ENCODE measurements at places on chromosomes 4 and X.
A peak's percentile ranks its signal among the peaks of the same experiment; 100 is the strongest.

DNA sequence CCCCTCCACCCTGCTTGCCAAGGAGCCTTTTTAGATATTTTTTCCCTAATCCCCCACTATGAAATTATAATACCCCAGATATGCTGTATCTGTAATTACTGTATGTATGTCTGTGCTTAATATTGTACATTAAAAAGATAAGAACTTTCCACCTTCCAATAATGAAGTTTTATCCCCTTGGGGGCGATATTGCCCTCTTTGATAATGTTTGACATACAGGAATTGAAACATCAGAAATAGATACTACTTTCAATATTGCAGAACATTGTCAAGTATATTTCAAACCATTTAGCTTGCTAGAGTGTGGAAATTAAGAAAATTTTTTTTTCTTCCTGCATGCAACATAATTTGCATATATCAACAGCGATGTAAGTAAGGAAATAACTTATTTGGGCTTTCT, 58.9 kb downstream of the NAF1 start:
- DNase-seq = no peak

DNA sequence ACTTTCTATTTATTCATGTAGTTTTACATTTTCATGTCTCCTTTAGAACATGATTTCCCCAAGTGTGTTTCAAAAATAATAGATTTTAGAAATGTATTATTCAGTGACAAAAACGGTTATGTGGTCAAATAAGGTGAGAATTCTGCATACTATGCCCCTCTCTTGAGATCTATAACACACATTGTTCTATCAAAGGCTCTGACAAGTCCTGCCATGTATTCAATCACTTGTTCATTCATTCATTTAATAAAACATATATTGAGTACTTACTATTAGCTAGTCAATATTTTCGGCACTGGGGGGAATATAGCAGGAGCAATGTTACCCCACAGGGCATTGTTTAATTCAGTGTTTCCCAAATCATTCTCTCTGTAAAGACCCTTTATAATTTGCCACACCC, 58.4 kb upstream of the FGF13 start:
- DNase-seq = no peak

- DNase-seq = no peak
Observed at GRCh38 chrX:69615342-69615741, 571 bp upstream of the EDA start.

DNA sequence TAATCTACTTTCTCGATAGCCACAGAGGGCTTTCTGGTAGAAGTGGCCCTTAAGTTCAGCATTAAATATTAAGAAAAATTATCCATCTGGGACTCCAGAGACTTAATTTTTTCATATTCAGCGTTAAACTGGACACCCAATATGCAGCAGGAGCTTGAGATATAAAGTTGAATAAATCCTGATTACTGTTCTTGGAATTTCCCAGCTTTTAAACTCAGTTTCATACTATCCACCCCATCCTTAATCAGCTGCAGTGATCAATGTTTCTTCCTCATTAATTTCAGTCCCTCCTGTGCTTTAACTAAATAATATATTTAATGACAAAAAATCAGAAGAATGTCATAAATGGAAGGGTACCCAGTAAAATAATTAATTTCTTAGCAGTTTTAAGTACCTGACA, 3.6 kb upstream of the FBXL5 start:
- no peak for DNase-seq

GRCh38 chrX:17706676-17707075, 30.6 kb upstream of the SCML1 start:
- DNase-seq = no peak

- DNase-seq = no peak
Observed at GRCh38 chrX:113728937-113729336, 854.9 kb upstream of the HTR2C start.

GRCh38 chr4:119053245-119053644, 82.4 kb upstream of the MYOZ2 start:
- DNase-seq = no peak

DNA sequence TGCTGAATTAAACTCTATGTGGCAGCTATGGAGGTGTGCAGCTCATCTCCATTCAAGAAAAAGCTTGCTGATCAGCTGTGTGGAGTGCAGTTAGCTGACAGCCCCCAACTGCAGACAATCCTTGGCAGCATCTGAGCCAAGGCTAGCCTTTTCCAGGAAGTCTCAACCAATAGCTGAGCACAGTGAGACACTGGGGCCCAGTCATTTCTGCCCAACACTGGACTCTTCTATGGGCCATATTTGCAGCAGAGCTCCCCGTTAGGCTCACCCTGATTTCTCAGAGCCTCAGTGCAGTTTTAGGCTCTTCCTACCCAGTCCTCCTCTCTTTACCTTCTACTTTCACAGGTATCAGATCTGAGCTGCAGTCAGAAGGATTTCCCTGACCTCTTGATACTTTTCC, 12.9 kb downstream of the DDX53 start:
- DNase-seq = no peak

GRCh38 chrX:150736475-150736874, 43.3 kb downstream of the MTMR1 start:
- DNase-seq = no peak

GRCh38 chr4:123643691-123644090, 247.1 kb downstream of the SPRY1 start:
- no peak for DNase-seq

DNA sequence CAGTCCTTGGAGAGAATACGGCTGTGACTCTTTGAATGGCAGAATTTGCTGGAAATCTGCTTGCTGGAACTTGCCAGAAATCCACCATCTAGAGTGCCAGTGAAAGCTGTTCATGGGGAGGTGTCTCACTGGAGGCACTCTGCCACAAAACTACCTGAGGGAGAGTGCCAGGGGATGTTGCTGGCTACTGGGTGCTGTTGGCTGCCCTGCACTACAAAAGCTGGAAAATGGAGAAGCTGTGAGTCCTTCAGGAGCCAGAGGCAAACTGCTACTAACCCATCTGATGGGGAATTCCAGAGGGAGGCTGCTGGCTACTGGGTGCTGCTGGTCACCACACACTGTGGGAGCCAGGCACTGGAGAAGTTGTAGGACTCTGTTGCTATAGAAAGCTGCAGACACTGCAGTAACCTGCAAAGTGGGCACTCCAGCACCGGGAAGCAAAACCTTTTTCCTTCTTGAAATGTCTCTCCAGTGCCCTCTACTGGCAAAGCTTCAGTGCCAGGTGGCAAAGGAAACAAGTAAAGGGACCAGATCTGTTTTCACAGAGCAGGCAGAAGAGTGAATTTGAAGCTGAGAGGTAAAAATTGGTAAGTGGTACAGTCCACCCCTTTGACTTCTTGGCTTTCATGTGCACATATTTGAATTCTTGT, 47.8 kb upstream of the HSD17B10 start:
- no peak for DNase-seq

- DNase-seq = no peak
Observed at GRCh38 chr4:46016306-46016705, 107.5 kb downstream of the GABRG1 start.

DNA sequence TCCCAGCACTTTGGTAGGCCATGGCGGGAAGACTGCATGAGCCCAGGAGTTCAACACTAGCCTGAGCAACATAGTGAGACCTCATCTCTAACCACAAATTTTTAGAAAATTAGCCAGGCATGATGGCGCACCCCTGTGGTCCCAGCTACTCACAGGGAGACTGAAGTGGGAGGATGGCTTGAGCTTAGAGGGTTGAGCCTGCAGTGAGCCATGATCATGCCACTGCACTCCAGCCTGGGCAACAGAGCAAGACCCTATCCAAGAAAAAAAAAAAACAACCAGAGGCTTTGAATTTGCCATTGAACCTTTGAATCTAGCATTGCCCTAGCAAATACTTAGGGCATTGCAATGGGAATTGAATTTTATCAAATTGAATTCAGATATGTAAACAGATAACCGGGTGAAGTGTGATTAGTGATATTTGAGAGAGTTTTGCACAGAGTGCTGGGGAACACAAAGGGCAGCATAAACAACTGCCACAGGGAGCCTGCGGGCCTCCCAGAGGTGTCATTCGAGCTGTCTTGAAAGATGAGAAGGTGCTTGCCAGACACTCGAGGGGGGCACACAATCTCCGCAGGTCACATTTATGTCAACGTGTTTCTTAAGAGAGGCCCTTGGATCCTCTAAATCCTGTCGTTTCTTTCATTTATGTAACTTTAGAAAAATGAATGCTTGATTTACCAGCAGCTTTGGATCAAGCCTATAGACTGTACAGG, 200.3 kb downstream of the AASDH start:
- DNase-seq = no peak

DNA sequence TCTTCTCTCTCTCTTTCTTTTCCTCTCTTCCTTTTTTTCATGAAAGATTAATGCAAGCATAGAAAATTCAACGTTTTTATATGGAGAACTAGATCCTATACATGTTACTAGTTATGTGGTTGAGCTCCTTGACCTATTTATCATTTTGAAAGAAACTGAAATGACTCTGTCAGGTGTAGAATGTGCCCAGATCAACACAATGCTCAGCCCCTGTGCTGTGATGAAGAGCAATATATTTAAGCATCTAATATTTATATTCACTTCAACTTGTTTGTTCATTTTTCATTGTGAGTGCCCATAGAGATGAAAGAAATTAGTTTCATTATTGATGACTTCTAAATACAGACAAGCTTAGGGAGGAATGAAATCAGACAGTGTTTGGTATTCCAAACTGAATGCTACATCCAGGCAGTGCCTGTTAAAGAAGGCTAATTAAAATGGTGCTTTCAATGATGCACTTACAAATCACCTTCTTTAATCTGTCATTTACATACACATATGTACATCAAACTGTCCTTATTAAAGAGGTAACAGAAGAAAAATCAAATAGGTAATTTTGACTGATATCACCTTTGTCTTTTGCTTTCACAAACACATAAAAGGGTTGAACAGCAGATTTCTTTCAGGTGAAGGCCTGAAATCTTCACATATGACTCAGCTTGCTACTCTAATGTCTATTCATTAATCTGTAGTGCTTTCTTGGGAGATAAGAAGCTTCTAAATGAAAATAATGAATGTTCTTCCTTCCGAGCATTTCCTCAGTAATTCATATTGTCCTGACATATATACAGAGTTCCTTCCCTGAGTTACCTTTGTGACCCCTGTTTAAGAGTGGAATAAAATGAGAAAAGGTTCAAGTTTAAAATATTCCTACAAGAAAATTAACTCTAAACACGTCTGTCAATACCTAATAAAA, 915.9 kb downstream of the PDHA2 start:
- no peak for DNase-seq

DNA sequence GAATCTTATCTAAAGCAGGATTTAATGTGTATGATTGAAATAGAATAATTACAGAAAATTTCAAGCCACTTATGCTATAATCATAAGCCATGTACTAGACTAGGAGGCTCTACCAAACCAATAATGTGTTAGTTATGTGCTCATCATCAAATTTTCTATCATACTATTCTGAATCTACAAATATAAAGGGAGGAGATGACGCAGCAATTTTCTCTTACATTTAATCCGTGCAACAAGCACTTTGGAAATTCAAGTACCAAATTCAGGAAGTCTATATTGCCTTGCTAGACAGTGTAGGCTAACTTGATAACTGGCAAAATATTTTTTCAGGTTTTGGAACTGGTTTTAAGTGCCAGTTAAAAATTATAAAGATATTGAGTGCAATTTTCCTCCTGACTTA, 283.5 kb downstream of the C4orf33 start:
- no peak for DNase-seq

DNA sequence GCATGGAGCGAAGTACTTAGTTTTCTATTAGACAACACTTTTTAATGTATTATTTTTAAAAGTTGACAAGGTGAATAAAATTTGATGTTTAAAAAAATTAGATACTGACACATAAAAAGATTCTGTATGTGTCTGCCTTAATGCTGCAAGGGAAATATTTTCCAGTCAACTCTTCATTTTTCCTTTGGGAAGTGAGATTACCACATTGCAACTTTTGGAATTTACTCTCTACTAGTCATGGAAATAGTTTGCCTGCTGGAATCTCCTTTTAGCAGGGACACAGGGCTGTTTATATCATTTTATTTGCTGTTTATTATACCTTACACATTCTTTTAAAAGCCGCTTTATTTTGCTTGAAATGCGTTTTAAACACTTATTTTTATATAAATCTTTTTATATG, 135.1 kb downstream of the MID1 start:
- no peak for DNase-seq

GRCh38 chr4:25697516-25697915, 41.9 kb downstream of the SLC34A2 start:
- DNase-seq = no peak

- DNase-seq = no peak
Observed at GRCh38 chrX:22748093-22748999, 251.4 kb upstream of the DDX53 start.

DNA sequence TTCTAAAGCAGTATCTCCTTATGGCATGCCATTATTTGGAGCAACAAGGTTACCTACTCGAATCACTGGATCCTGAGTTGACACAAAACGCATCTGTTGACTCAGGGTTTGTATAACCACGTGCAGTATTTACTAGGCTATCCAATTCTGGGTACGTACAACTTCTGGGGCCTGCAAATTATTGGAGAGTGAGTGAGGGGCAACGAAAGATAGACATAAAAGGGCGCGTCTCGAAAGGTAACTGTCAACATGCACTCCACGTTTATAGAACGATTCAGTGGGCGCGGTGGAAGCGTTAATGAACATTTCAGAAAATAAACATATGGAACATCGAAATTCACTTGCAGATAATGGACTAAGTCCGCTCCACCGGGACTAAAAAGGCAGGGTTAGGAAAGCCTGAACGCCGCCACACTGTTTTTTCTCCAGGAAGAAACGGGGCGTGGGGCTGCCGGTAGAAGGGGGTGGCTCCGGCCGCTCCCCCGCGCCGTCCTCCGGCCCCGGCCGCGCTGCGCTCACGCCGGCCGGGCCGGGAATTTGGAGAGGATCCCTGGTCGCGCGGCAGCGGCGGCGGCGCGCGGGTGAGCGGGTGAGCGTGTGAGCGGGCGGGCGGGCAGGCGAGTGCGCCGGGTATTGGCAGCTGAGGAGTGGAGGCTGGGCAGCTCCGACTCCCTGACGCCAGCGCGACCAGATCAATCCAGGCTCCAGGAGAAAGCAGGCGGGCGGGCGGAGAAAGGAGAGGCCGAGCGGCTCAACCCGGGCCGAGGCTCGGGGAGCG, at the start of gene SMAD1:
Gene SMAD1 (plus strand): TSS at position 690 of the 778 bp plus-strand sequence. CDS start 32,761 bp downstream, outside the sequence.
- DNase-seq = peak; percentile 17

DNA sequence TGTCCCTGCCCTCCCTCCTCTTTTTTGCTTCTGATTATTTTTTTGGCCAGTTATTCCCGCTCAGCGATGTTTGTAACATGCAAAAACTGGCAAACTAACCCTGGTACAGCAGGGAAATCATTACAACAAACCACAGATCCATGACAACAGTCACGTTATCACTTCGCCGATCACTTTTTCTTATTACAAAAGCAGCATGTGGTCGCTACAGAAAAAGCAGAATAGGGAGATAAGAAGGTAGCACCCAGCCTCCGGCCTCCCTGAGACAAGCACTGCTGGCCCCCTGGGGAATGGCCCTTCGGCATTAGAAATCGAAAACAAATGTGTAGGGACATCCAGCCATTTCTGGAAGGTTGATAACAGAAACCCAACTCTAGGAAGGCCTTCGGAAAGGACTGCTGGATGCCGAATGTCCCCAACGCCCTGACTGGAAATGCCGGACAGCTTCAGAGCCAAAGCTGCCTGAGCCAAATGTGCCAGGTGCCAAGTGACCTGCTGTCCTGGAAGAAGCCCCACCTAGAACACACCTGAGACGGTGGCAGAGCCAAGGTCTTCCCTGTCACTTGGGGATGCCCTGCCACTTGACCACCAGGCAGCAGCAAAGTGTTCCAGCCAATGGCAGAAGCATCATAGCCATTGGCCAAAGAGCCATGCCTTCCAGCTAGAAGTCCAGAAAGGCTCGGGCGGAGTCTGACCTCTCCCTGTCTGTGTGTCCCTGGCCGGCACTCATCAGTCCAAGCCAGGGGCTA, 2.9 kb downstream of the IDH3G start:
- no peak for DNase-seq

- DNase-seq = no peak
Observed at GRCh38 chr4:76377481-76377901, 43.5 kb downstream of the CCDC158 start.
